ENCODE measurements at places on chromosomes 7 and 10. TPM values are rescaled to one million over a fixed set of nuclear protein-coding genes. Genes with fewer than 3 reads are reported as not detected.

WNT2 gene
- 0.05 TPM for polyA plus RNA-seq

ADCYAP1R1 gene
- polyA plus RNA-seq, result 0.71 TPM

PTF1A gene
- not detected for polyA plus RNA-seq

SPDYE16 gene
- 0.10 TPM for polyA plus RNA-seq

IKZF1 gene
- not detected for polyA plus RNA-seq

NUTM2B gene
- polyA plus RNA-seq, result 0.25 TPM

WEE2 gene
- not detected for polyA plus RNA-seq

CHRM2 gene
- polyA plus RNA-seq, result 0.23 TPM

ZNF282 gene
- polyA plus RNA-seq, result 17.9 TPM

TBX20 gene
- 1.5 TPM for polyA plus RNA-seq

PSD gene
- polyA plus RNA-seq, result 0.99 TPM

ERVW-1 gene
- polyA plus RNA-seq, result not detected

TPK1 gene
- 3.3 TPM for polyA plus RNA-seq

ARPC1A gene
- 306 TPM for polyA plus RNA-seq
